HS-27A (cell line): ENCODE measurements at places on chromosomes 2 and 18.

GRCh38 chr2:105114551-105114950 is 76.7 kb downstream of the MRPS9 start:
- DNase-seq, result no peak

- DNase-seq, result no peak
These were observed 45.1 kb downstream of the SLC9A2 start for GRCh38 chr2:102664471-102664909.

DNA sequence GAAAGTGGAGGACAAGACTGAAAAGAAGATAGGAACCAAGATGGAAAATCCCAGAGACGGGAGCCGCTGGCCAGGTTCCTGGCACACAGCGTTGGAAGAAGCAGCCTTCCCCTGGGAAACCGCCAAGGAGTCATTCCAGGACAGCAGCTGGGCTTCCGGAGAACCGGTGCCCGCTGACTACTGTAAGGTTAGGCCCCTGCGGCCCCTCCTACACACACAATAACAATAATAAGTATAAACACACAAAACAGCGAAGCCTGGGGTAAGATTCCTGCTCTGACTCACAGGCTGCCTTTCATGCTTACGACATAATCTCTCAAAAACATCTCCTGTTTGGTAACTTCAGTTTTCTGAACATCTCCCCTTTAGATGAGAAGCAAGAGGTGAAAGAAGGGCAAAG is 28.1 kb upstream of the MYCN start:
- no peak for DNase-seq

GRCh38 chr2:128455721-128456050 is 137.0 kb upstream of the HS6ST1 start:
- DNase-seq, result no peak

- no peak for DNase-seq
These were observed 745.0 kb downstream of the CBLN2 start for GRCh38 chr18:71798986-71799673.

- DNase-seq, result no peak
These were observed 33.9 kb downstream of the COX7A2L start for GRCh38 chr2:42327125-42327524.

DNA sequence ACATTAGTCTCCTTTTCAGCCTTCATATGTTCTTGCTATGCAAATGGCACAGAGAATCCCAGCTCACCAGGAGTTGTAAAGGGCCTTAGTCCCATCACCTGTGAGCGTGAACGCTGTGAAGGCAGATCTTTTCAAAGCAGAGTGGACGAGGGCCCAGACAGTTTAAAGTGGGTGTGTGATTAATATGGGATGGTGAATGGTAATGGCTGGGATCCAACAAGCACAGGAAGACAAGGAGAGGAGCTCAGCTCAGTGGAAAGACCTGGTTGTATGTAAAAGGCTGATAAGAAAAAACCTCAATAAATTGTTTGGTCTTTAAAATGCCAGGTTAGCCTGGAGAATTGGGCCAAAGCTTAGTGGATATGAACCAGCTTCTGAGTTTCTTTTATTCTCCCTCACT is 326.2 kb downstream of the NYAP2 start:
- no peak for DNase-seq

GRCh38 chr2:85838641-85839040 is 50.1 kb downstream of the ST3GAL5 start:
- DNase-seq, result no peak

- no peak for DNase-seq
These were observed 66.6 kb downstream of the MYOM1 start for GRCh38 chr18:3153107-3153704.

- no peak for DNase-seq
These were observed 262.8 kb upstream of the PARD3B start for GRCh38 chr2:204282525-204282924.

- no peak for DNase-seq
These were observed 79.0 kb upstream of the TRIB2 start for GRCh38 chr2:12637754-12638153.

DNA sequence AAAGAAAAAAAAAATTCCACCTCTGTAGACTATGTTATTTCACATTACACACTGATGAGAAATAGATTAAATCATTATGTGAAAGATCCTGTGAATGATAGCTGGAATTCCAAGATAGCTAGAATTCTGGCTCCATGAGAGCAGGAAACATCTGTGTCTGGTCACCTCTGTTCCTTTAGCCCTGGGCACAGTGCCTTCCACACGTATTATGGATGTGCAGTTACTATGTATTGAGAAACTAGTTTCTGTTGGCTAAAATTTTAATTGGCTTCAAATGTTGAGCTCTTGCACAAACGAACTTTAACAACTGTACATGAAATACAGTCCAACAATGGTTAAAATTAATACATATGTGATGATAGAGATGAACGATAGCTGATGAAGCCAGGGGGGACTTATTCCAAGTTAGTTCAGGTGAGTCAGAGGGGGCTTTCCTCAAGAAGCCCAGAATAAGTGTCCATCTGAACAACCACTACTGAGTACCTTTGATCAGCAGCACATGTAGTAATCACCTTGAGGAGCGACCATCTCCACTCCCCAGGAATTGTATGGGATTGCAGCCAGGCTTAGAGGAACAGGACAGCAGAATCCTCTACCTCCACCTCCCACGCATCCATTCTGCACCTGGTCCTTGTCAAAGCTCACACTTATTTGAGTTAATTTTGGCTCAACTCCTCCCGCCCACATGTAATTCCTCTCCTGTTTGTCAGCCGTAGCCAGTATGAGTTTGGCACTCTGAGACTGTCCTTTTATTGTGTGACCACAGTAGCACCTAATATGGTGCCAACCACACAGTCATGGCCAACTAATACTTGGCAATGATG is 68.6 kb downstream of the NABP1 start:
- DNase-seq, result no peak

DNA sequence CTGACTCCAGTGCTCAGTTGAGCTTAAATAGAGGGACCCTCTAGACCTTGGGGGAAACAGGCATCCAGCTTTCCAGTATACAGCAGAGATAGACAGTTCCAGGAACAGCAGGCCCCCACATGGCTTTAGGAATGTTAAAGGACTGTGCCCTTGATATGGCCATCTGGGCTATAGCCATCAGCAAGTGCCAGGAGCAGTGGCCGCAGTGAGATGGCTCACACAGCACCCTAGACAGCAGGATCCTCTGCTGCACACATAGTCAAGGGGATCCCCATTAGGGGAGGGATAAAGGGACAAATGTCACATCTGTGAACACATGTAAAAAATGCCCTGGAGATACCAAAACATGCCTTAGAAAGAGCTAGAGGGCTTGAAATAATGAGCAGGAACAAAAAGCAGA is 213.4 kb downstream of the PTH2R start:
- no peak for DNase-seq

GRCh38 chr2:102698369-102699111 is 63.3 kb upstream of the TMEM182 start:
- DNase-seq, result peak; percentile 12

DNA sequence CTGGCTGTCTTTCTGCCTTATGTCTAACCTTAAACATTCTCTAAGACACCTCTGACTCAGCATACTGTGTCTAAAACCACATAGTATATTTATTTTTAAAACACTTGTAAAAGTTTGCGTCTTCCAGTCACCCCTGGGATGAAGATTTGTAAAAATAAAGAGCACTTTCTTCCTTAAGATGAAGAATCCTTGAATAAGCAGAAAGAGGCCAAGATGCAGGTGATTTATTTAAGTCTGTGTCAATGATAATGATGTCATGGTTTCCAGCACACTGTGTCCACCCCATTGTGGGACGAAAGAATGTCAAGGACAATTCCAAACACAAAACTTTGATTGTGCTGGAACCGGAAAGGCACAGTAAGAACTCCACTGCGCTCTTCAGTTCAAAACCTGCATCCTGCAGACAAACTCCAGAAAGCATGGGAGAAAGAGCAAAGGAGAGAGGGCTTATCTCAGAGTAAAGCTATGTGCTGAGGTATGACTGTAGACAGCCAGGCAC is 92.9 kb downstream of the ZEB2 start:
- no peak for DNase-seq

DNA sequence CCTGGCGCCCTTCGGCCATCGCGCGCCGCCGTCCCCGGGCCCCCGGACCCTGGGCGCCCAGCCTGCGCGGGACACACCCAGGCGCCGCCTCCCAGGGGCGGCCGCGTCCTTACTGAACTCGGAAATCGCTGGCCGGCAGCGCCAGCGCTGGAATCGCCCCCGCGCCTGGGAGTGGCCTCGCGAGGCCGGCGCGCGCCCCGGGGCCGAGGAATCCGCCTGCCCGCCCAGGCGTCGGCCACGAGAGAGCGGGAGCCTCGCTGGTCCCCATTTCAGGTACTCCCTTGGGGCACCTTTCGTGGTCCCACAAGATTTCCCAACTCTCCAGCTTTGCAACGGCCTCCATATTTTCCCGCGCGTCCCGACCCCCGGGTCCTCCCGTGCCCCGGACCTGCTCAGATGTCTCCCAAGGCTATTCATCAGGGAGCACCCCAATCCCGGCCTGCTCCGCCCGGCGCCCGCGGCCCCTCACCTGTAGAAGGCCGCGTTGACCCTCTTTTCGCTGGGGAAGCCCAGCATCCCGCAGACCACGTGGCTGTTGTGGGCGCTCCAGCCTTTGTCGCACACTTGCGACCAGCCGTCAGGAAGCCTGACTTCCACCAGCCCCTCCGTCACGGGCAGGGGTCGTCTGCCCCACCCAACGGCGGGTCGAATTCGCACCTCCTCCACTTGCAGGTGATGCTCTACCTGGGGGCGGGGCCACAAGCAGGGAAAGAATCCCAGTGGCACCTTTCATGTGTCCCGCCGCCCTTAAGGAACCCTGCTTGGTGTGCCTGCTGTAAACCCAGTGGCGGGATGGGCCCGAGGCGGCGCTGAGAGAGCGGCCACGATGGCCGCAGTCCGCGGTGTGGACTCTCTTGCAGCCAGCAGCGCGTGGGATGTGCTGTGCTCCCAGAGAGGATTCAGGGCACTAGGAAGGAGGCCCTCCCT is 4.6 kb downstream of the LOXL3 start:
- DNase-seq, result no peak

DNA sequence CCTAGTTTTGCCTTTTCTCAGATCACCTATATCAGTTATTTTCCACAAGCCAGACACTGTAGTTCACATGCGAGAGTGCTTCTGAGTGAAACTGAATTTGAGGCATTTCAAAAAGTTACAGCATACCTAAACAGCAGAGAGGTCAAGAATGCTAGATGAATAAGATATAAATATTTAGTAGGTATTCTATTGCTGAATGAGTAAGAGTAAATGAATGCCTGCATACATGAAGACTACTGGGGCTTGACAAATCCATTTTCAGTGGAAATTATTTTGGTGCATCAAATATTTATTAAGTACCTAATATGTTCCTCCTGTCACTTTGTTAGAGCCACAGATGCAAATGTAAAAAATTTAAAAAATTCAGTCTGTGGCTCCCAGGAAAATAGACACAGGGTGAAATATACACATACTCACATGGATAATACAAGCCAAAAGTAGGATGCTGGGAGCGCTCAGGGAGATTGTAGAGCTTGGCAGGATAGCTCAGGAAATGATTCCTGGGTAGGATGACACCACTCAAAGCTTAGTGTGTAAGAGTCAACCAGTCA is 27.6 kb upstream of the CDC42EP3 start:
- no peak for DNase-seq

GRCh38 chr18:62360805-62361204 is 35.7 kb downstream of the TNFRSF11A start:
- DNase-seq, result no peak
